ENCODE measurements at places on chromosomes 3 and 15.

DNA sequence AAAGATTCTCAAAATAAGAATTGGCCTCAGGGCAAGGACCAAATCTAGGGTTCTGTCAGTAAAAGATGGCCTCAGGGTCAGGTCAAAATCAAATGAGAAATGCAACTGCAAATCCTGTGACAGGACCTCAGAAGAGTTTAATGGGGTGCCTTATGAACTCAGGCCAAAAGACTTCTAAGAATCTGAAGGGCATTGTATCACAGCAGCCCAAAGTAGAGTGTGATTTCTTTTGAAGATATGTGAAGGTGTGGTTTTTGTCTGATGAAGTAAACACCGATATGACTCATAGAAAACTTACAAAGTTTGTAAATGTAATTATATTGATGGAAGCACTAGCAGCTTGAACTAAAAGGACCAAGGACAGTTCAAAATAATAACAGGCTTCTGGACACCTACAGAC, 966.1 kb downstream of the AGBL1 start:
- ATAC-seq, result no peak

DNA sequence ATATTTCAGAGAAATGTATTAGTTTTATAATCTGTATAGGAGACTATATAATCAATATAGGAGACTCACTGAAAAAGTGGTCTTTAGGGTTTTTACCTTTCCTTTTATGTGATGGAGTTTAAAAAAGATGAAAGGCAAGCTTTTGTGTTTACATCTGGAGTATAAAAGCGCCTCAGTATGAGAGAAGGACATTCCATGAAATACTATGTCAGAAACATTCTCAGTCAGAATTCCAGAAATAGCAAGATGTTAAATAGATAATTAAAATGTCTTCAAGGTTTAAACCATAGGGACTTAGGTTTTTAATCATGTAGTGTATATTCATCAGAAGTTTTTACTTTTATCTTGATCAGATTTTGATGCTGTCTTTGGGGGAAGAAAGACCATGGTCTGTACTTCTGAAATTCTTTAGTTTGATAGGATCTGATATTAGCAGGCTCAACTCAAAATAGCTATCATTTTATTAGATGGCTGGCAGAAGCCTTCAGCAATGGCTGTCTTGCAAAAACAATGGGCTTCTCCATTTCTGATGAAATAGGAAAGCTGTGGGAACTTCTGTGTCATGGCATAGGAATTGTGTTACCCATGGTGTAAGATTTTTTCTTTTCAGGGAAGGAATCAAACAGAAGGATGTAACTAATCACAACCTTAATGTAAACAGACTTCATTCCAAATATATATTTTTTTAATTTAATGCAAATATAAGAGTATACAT, 209.6 kb upstream of the PLSCR5 start:
- ATAC-seq, result no peak

DNA sequence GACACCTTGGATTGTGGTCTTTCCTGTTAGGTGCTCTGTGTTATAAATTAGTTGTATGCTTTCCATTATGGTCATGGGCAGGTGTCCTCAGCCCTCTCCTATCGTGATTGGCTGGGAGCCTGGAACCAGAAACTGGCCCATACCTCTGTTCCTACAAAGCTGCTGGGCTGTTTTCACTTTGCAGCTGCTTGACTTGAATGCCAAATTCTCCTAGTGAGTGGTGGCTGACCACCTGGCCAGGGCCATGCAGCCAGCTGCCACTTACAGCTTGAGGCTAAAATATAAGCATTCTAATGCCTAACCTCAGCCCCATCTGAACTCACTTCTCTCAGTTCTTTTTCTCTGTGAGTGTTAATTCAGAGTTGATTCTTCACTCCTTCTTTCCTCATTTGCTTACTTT, 239.3 kb upstream of the GBE1 start:
- no peak for ATAC-seq

DNA sequence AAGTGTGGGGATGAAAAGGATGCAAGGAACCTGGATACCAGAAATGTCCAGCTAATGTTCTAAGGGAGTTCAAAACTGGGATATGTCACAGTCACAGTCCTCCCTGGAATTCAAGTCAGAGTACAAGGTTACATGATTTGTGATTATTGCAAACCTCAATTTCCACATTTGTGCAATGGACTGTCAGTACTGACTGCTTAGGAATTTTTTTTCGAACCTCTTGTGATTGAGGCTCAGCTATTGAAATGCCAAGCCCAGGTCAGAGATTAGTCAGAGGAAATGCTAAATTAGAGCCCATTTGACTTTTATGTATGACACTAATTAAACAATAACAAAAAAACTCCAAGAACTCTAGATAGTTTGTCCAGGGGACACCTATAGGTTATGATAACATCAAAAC, 210.2 kb downstream of the THSD4 start:
- ATAC-seq, result no peak

DNA sequence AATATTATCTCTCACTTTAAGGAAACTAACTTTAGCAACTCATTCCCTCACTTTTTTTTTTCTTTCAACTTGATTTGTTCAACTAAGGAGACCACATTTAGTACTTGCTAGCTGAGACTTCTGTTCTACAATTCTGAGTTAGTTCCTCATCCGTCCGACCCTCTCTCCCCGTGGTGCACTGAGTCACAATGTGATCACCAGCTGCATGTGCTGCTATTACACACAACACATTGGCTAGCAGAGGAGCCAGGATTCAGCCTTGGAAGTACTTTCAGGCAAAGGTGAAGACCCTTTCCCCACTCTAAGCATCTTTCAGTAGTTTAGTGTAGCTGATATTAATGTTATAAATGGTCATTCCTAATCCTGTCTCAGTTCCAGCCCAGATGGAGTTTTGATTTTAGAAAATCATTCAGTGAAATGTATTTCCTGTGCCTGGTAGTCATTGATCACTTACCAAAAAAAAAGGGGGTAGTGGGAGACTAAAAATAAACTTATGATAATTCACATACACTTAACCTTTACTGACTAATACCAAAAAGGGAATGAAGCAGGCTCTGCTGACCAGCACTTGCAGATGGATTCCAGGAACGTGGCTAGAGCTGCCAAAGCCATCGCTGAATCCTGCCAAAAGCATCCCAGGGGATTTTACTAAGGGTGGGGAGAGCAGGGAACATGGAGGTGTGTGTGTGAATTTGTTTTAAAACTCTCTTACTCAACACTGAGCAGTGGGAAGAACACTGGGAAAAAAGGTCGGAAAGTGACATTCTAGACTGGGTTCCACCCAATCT, 424.8 kb downstream of the LPP start:
- peak; percentile 73 for ATAC-seq

DNA sequence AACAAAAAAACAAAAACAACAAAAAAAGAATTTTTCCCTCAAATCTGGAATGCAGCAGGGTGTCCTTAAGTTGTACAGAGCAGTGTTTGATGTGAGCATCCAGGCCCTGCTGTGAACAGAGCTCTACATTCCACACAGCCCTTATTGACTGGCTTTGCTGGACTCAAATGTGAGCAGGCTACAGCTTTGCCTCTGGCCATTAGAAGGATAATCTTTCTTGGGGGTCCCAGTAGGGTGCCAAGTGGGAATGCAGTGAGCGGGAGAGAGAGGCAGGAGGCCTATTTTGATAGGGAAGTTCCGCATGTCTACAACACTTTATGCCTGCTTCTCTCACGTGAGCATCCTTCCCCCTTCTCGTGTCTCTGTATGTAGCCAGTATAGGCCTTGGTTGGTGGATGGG, 34.4 kb upstream of the TPRG1 start:
- no peak for ATAC-seq

All from activated T-helper 17 cell treated with anti-CD3 and anti-CD28 coated beads, Interleukin-2, amount 50 U/mL, for 72 hours (primary cell).